ENCODE measurements at places on chromosomes 16 and 17.

- DNase-seq: no peak
These were observed 37.0 kb downstream of the EMP2 start for GRCh38 chr16:10543231-10543977.

- DNase-seq: peak; percentile 93
These were observed 17.6 kb downstream of the ZNF213 start for GRCh38 chr16:3152277-3152990.

DNA sequence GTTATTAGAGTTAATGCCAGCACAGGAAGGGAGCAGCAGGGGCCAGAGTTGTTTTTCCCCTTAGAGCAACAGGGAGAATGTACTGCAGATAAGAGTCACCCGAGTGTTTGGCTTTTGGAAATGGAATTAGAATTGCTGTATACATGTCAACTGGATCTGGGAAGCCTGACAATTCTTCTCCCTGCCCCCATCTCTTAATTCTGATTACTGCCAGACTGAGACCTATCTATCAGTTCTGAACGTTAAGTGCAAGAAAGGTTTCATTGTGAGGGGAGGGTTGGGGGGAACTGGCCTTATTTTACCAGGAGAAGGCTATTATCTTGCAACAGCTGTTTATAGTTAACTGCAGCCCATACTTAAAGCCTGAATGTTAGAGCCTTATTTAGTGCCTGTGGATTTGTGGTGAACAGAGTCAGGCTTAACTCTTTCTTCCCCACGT is 424.5 kb upstream of the CDH11 start:
- DNase-seq: no peak

DNA sequence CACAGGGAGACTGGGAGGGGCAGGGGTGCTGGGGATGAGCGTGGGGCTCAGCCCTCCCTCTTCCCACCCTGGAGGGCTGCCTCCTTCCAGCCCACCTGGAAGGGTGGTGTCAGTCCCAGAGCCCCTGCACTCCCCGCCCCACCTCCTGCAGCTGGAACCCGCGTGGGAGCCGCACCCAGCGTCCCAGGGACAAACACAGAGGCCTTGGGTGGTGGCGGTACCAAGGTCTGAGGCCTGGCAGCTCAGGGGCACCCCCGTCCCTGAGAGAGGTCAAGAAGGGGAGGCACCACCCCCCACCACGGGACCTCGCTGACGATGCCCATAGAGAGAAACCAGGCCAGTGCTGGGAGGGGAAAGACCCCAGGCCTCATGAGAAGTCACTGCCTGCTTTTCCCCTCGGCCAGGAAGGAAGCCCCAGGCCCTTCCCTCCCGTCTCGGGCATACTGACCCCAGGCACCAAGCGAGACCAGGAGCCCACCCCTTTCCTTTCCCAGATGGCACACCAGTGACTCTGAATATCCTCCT is 4.1 kb downstream of the HS3ST6 start:
- no peak for DNase-seq

- no peak for DNase-seq
These were observed 30.9 kb upstream of the PLLP start for GRCh38 chr16:57315416-57315815.

DNA sequence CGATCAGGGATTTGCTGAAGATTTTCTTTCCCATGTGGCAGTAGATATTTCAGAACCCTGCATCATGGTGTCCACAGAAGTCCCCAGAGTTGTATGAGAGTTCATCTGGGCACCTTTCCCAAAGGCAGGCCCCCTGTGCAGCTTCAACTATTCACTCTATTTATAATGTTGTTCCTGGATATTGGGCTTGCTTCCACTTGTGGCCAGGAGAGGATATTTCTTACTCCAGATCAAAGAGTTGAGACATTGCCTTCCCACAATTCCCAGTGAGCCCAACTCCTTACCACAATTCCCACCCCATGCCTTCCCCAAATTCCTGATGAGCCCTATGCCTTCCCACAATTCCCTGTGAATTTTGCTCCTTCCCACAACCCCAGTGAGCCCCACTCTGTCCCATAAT is 206.9 kb downstream of the WWOX start:
- no peak for DNase-seq

DNA sequence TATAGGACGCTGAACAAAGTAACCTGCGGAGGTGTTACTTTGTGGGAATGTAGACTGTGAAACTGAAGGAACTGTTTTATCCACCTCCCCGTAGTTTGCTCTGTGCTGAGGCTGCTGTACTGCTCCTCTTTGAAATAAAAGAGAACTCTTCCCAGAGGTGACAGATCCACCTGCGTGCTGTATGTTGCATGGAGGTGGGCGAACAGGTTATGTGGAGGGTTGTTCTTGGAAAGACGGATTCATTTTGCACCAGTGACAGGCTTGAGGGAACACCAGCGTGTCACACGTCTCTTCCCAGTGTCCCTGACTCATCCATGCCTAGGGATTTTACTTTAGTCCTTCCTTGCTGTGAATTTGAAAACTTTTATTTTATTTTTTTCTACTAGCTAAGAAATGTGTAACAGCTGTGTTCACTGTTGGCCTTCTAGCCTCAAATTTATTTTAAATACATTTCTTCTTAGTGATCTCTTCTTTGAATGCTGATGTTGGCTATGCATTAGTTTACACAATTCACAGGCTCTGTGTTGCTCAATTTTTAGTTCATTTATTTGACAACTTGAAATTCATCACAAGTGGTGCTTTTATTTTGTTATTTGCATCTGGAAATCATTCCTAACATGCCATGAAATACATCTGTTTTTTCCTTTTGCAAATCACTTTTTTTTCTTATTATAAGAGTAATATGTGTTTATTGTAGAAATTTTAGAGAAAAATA is 512.4 kb downstream of the CDH13 start:
- no peak for DNase-seq

DNA sequence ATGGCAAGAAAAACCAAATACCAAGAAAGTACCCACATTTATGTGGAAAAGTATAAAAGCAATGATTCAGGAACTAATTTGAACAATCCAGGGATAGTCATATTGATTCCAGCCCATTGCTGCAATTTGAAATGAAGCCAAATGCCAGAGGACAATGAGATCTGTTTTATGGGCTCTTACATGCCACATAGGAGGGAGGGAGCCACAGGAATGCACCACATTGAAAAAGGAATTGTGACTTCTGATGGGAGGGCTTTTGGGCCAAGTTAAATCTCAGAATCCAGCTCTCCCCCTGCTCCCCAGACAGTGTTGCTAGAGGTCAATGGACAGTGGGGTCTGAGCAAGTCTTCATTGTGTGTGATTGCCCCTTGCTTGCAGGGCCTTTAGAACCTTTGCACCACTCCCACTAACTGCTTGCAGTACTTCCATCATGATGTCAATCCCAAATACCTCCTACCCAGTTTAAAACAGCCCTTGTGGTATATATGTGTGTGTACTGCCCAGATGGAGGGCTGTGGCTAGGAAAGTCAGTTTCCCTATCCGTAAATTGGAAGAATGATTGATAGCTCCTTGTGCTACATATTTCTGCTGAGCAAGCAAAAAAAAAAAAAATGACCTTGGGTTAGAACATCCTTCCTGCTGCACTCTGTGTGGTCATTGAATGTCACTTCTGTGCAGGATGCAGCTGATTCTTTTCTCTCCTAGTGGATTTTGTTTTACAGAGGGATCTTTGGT is 406.8 kb downstream of the UTP18 start:
- no peak for DNase-seq

Measured in stimulated activated CD4-positive, alpha-beta T cell treated with anti-CD3 and anti-CD28 coated beads, Interleukin-1b, Interleukin-23, amount 100 ng/mL, for 48 hours (primary cell).